ENCODE measurements at places on chromosomes 6 and 20.

DNA sequence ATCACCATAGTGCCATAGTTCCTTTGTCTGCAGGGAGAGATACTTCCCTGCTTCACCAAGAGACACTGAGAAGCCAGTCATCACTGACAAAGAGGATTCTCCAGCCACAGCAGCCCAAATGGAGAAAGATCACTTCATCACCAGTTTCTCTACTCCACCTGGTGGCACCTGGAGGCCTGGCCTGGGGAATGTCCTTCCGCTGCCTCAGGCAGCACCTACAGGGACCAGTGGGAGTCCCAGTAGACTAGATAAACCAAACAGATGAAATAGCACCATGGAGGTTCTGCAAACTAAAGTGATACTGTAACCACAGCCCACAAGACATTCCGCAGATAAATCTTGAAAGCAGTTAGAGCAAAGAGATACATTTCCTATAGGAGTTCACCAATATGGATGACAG is 266.5 kb downstream of the C6orf118 start:
- peak; percentile 86 for DNase-seq

- DNase-seq, result peak; percentile 22
Observed at GRCh38 chr20:4043796-4044195, 28.4 kb upstream of the RNF24 start.

- peak; percentile 71 for DNase-seq
Observed at GRCh38 chr6:32973144-32974015, 5.0 kb downstream of the BRD2 start.

GRCh38 chr6:166267526-166267925 is 40.7 kb downstream of the PRR18 start:
- no peak for DNase-seq

GRCh38 chr6:86856937-86857563 is 80.3 kb upstream of the HTR1E start:
- DNase-seq, result peak; percentile 78

DNA sequence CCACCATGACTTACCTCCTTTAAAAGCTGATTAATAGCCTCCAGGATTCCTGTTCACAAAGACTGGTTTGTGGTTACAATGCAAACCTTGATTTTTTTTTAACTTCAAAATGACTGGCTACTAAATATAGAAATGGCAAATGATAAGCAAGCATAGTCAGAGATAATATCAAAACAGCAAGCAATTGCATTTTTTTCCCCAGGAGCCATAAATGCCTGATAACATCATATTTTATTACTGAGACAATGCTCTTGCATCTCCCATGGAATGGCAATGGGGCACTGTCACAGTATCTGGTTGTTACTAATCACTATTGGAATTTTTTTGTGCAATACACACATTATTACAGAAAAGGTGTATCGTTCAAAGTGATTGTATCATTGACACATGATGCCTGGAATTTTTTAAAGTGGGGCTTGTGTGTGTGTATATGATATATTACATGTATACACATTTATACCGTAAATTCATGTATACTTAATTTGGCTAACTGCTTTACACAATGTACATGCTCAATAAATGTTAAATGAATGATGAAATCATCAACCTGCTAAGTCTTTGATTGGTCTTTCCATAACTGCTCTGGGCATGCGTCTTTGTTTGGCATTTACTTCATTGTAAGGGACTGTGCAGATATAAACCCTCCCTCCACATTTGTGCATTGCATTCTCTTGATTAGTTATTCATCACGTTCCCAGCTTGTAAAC is 980 bp upstream of the SALL4 start:
- DNase-seq, result no peak

DNA sequence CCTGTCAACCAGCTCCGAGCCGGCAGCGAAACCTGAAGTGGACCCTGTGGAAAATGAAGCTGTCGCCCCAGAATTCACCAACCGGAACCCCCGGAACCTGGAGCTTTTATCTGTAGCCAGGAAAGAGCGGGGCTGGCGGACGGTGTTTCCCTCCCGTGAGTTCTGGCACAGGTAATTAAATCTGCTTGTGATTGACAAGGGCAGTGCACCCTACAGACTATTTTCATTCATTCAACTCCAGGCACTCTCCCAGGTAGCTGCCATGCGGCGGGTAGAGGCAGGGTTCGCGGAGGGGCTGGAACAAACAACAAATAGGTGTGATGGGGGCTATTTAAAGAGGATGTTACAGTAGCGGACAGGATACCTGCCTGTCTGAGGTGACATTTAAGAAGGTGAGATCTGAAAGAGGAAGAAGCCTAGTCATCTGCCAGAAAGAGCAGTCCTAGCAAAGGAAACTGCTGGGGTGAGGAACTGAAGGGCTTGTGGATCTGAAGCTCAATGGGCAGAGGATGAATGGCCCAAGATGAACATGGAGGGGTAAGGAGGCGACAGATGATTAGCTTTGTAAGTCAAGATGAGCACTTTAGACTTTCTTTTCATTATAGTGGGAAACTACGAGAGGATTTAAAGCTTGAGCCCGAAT is 810 bp downstream of the MRPL18 start:
- DNase-seq, result peak; percentile 65
